ENCODE measurements at places on chromosomes 7 and 10. TPM values are rescaled to one million over a fixed set of nuclear protein-coding genes. Genes with fewer than 3 reads are reported as not detected.

GRCh38 chr7:136189506-136189998 lies 212.4 kb upstream of the MTPN start:
- no peak for DNase-seq

GRCh38 chr10:131726967-131727366 lies 173.8 kb upstream of the PPP2R2D start:
- DNase-seq, result no peak

The CAV2 gene
- 311 TPM for total RNA-seq

DNA sequence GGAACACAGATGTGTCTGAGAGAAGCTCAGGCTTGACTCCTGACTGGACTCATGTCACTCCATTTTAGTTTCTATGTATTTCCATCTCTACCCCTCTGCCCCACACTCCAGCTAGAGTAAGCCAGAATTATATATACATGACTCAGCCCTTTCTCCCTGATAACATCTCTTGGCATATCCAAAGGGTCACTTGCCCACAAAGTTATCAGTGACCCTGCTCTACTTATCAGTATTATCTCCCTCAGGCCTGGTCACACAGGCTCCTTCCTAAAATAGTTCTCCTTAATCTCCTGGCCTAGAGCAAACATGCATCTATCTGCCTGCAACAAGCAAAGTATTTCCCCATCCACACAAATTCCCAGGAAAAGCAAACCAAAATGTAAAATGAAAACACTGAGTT lies 598.3 kb downstream of the SUGCT start:
- DNase-seq, result no peak

DNA sequence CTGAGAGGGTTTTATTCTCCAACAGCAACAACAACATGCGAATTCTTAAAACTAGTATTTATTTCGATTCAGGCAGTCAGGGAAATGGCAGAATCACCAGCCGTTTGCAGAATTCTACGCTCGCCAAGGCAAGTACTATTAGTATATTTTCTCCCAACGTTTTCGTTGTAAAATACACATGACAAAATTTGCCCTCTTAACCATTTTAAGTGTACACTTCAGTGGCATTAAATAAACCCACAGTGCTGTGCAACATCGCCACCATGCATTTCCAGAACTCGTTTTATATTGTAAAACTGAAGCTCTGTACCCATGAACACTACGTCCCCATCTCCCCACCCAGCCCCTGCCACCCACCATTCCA lies 10.8 kb downstream of the EN2 start:
- DNase-seq, result no peak

The ACTL6B gene
- total RNA-seq, result not detected

DNA sequence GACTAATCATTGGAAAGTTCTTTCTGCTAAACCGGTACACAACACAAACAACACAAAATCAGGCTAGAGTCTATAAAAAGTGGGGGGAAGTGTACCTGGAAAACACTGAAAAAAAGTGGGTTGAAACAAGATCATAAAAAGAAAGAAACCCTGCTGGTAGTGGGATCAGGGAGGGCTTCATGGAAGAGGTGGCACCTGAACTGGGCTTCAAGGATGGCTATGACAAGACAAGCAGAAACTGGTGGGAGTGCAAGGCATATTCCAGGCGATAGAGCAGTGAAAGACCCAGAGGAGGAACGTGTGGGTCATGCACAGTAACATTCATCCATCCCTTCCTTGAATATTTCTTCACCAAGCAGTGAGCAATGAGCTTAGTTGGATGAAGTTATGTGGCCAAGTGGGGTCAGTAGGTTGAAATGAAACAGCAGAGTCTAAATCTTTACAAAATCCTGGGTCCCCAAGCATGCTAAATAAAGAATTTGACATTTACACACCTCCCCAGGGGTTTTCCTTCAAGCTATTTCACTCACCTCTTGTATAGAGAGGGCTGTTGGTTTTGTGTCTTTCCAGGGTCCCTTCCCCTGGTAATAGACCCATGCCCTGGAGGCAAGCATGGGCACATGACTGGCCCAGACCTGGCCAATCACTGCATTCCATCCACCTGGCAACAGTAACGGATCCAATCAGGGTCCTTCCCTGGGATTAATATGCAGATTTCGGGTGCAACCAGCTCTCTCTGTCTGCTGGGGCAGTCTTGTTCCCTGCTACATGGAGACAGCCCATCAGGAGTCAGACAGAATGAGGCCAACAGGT lies 38.2 kb downstream of the SPOCK2 start:
- no peak for DNase-seq

- no peak for DNase-seq
Observed at GRCh38 chr10:75395932-75396630, 5.5 kb downstream of the ZNF503 start.

DNA sequence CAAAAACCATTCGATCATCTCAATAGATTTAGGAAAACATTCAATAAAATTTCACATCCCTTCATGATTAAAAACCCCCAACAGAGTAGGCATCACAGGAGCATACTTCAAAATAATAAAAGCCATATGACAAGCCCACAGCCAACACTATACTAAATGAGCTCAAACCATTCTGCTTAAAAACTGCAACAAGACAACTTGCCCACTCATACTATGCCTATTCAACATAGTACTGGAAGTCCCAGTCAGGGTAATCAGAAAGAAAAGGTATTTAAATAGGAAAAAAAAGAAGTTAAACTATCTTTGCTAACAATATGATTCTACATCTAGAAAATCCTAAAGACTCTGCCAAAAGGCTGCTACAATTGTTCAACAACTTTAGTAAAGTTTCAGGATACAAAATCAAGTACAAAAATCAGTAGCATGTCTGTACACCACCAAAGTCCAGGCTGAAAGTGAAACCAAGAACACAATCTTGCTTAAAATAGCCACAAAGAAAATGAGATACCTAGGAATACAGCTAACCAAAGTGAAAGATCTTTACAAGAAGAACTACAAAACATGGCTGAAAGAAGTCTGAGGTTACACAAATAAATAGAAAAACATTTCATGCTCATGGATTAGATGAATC lies 882.6 kb downstream of the GRM8 start:
- DNase-seq, result no peak

The GBX1 gene
- total RNA-seq, result not detected

The CTAGE8 gene
- total RNA-seq, result 4.3 TPM

- no peak for DNase-seq
Observed at GRCh38 chr7:151141855-151142685, 25.4 kb downstream of the GBX1 start.

DNA sequence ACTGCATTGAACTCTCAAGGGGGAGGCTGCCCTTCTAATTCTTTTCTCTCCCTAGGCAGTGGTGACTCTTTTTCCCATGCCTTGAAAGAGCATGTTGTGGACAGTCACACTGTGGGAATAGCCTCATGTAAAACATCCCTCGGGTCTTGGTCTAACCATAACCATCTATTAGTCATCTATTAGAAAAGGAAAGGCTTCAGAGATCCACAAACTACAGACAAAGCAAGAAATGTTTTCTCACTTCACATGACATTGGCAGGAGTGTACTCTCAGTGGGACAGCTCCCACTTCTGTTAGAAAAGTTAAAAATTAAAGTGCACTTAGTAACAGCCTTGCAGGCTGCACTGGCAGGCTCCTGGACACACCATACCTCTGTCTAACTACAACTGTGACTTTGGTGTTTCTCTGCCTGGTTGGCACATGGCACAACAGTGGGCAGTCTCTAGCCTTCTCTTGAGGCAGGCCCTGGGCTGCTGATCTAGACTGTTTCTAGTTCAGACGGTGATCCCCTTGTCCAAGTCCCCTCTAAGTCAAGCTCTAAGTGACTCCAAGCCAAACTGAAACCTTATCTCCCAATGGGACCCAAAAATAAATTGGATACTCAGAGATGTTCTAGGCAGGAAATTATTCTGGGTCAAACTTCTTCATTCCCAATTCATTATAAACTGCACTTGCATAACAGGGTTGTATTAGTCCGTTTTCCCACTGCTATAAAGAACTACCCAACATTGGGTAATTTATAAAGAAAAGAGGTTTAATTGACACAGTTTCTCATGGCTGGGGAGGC lies 57.9 kb upstream of the ITGB1 start:
- DNase-seq, result no peak

The POR gene
- total RNA-seq, result 123 TPM

DNA sequence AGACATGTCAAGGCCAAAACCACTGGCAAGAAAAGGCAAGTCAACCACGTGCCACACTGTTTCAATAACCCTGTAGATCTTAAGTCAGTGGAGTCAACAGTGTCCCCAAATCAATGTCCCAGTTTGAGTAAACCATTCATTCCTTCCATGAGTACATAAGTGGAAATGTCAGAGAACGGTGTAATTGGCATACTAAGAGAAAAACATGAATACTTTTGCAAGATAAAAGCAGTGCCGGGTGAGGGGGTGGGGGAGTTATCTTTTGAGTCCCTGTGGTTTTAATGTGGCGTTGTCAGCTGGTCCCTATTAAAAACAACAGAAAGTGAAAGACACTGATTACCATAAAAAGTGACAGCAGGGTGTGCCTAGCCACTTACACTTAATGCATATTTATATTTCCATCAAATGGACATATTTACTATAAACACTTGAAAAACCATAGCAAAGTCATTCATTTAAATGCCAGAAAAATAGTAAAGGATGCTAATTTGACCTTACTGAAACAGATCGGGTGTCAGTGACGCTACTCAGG lies 37.8 kb downstream of the RSU1 start:
- DNase-seq, result no peak

The LAMB1 gene
- 324 TPM for total RNA-seq

The KCNMA1 gene
- 15.1 TPM for total RNA-seq

DNA sequence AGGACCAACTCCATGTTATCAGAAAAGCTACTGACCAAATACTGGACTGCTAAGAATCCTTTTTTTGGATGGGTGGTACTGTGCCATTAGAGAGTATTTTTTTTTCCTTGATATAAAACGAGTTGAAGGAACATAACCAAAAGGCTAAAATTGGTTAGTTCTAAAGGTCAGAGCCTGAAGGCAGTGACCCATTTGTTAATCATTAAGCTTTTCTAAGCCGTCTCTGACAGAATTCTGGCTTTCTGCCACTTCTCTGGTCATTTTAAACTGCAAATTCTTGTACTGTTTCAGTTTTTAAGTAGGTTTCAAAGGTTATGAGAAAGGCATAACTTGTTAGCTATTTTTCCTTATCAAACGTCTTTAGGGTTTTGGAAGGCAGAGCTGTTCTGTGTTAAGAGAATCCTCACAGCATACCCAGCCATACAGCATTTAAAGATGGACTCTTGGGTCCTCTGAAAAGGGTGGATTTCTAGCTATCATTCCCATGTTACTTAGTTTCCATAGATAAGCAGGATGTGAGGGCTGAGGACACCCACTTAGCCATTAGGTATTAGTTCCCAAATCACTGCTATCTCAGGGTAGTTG lies 196.8 kb downstream of the RNLS start:
- no peak for DNase-seq

DNA sequence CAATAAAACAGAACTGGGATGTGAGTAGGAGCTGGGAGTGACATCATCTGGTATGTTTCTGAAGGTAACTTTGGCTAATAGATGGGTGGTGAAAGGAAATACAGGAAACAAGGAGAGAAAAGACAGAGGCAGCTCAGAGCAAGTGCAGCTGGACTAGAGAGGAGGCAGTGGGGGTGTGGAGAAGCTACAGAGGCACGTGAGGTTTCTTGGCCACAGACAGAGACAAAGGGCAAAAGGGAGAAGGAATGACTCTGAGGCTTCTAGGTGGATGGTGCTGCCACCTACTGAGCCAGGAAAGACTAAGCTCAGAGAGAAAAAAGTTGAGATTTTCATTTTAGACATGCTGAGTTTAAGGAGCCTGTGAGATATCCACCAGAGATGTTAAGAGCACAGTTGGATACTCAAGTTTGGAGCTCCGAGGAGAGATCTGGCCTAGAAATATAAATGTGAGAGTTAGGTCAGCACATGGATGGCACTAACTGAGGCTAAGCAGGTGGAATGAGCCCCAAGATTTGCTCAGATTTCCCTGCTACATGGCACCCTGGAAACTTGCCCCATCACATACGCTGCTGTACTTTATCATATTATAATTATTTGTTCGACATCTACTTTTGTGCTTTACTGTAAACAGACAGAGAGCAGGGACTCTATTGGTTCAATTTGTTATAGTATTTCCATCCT lies 293.0 kb upstream of the IMMP2L start:
- DNase-seq, result no peak

The CCDC6 gene
- total RNA-seq, result 31.4 TPM

- no peak for DNase-seq
Observed at GRCh38 chr10:76287856-76288255, 856.4 kb downstream of the LRMDA start.

The C10orf53 gene
- total RNA-seq, result not detected

The ADAM22 gene
- 2.3 TPM for total RNA-seq

The SKIDA1 gene
- total RNA-seq, result 0.59 TPM

The GAD2 gene
- total RNA-seq, result not detected

The SOSTDC1 gene
- total RNA-seq, result not detected

GRCh38 chr7:48875045-48875916 lies 49.1 kb upstream of the CDC14C start:
- DNase-seq, result peak; percentile 19

- no peak for DNase-seq
Observed at GRCh38 chr7:14583518-14583917, 319.0 kb downstream of the DGKB start.

Measured in breast epithelium (tissue), 4 donors.